ENCODE measurements at places on chromosomes 16 and 17.

DNA sequence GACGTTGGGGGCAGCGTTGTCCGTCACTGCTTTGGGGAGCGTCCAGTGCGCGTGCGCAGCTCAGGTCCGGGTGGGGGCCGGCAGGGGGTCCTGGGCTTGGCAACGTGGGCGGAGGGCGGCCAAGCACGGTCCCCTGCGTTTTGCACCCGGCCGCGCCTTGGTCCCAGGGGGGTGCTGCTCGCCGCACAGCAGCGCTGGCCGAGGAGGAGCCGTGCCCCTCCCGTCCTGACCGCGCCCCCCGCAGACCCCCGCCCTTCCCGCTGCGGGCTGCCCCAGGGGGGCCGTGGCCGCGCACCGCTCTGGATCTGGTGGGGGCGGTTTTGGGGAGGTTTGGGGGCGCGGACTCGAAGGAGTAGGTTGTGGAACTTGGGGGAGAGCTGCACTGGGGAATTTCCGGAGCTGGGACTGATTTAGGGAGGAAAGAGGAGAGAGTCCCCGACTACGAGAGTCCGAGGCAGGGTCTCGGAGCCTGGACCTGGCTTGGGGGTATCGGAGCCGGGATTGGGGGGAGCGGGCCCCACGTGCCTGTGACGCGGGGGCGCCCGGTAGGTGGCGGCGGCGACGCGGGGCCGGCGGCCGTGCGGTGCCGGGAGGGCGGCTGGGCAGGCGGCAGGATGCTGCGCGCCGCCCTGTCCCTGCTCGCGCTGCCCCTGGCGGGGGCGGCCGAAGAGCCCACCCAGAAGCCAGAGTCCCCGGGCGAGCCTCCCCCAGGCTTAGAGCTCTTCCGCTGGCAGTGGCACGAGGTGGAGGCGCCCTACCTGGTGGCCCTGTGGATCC lies at the start of gene SLC9A5:
TSS of gene SLC9A5 (plus strand) at position 579 of the 777 bp plus-strand sequence. CDS start at position 615, 36 bp downstream.
- DNase-seq, result peak; percentile 77

DNA sequence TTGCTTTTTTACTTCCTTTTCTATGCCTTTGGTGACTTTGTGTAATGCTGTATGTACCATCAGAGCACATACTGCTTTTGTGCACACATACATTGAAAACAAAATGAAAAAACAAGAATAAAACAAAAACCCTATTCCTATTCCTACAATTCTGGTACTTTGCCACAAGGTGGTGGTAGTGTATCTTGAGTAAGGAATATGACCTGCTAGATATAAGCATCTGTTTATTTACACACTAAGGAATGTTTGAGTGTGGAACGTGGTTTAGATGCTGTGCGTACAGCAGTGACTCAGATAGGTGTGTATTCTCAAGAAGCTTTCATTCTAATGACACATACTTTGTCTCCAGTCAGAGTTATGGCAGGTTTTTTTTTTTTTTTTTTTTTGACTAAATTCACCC lies 606.2 kb downstream of the WWOX start:
- peak; percentile 24 for DNase-seq

DNA sequence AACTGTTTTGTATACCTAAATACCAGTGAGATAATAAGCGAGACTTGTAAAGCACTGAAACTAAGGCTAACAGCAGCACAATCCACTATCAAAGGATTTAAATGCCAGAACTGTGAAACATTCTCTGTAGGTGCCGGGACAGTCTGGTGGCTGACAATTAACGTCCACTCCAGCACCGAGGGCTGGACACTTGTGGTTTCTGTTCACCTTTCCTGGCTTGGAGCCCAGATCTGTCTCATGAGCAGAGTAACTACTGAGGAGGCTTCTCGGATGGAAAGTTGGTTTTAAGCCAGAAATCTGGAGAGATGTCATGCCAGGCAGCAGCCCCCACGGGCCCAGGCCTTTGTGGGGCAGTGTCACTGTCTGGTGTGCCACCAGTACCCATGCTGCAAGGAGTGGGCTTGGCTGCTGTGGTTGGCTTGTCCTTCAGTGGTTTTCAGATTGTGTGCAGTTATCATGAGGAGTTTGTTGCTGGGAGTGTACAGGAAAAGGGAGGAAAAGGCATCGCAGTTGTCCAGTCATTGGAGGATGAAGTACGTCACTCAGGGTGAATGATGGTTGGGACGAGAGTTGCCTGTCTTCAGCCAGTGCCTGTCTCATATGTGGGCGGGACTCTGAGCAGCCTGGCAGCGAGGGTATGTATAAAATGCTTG lies 35.5 kb downstream of the UBN1 start:
- no peak for DNase-seq

- no peak for DNase-seq
Measured at GRCh38 chr17:80941743-80942422, 49.8 kb upstream of the CHMP6 start.

- DNase-seq, result no peak
Measured at GRCh38 chr17:14910916-14911315, 354.2 kb downstream of the PMP22 start.

DNA sequence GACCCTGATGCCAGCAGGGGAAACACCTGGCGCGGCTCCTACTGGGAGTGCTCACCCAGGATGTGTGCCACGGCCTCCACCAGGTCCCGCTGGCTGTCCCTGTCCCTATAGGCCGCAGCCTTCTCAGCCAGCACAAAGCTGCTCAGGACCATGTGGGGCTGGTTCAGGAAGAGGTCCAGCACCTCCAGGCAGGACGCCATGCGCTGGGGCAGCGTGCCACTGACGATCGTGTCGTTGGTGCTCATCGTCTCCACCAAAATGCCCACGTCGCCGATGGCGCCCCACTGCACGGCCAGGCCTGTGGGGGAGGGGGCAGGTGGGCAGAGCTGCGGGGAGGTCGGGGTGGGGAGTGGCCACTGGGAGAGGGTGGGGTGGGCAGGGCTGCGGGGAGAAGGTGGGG lies 15.9 kb upstream of the DUS1L start:
- DNase-seq, result no peak

DNA sequence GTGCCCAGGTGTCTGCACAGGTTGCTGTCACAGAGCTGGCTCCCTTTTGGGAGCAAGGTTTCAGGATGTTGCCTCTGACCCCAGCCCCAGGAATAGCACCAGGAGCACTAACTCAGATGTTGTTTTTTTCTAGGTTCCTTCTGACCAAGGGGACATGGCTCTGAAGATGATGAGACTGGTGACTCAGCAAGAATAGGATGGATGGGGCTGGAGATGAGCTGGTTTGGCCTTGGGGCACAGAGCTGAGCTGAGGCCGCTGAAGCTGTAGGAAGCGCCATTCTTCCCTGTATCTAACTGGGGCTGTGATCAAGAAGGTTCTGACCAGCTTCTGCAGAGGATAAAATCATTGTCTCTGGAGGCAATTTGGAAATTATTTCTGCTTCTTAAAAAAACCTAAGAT lies 28.1 kb downstream of the SCPEP1 start:
- DNase-seq, result no peak

- DNase-seq, result no peak
Measured at GRCh38 chr16:82874271-82874670, 247.5 kb downstream of the CDH13 start.

- no peak for DNase-seq
Measured at GRCh38 chr17:8608001-8608400, 22.5 kb downstream of the MYH10 start.

GRCh38 chr16:1287982-1288670 lies 21.3 kb upstream of the UBE2I start:
- no peak for DNase-seq

DNA sequence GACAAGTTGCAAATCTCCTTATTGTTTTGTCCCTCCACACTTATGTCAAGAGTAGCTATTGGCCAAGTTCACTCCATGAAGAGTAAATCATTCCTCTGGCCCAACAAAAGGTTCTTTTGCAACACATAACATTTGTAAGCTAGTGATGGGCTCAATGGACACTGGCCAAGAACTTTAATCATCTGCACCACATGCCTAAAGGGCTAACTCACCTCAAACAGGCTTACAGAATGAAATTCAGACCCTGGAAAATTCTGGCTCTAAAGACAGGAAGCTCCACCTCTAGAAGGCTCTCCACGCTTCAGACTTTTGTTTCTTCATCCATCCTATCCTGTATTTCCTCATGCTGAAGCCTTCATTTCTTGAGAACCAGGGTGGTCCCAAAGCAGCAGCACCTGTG lies 10.9 kb upstream of the ANKFN1 start:
- DNase-seq, result no peak

DNA sequence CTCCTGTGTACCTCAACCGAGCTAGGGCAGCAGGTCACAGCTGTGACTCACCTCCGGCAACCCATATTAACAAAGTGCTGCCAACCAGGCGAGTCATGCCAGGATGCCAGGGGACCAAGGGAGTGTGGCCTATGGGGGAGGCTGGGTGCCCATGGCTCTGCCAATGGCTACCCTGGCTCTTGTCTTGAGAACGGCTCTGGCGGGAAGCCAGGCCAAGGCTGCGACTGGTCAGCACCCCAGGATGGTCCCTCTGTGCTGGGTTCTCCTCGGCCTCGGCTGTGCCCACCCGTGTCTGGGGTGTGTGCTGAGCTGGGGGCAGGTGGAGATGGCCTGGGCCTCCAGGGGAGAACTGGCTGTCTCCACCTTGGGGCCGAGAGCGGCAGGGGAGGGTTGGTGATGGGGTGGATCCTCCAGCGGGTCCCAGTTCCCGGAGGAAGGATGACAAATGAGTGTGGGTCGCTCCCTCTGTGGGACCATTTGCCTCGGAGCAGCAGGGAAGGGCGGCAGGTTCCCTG lies 75.8 kb downstream of the MRC2 start:
- no peak for DNase-seq

DNA sequence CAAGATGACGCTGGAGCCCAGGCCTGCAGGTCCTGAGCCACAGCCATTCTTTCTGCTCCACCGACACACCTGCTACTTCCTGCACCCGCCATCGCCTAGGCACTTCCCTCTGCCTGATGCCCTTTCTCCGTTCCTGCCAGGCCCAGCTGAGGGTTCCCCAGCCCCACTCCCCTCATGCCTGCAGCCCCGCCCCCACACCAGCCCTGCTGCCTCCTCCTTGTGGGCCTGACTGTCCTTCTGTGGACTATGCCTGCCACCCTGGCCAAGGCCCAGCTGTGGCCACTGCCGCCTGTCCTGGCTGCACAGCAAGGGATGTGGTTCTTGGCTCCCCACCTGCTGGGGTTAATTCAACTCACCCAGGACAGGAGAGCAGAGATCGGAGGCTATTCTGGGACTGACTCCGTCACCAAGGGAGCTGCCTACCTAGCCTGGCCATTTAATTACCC lies 7.5 kb downstream of the NATD1 start:
- no peak for DNase-seq

- no peak for DNase-seq
Measured at GRCh38 chr16:89052890-89053724, 40.5 kb upstream of the ACSF3 start.

DNA sequence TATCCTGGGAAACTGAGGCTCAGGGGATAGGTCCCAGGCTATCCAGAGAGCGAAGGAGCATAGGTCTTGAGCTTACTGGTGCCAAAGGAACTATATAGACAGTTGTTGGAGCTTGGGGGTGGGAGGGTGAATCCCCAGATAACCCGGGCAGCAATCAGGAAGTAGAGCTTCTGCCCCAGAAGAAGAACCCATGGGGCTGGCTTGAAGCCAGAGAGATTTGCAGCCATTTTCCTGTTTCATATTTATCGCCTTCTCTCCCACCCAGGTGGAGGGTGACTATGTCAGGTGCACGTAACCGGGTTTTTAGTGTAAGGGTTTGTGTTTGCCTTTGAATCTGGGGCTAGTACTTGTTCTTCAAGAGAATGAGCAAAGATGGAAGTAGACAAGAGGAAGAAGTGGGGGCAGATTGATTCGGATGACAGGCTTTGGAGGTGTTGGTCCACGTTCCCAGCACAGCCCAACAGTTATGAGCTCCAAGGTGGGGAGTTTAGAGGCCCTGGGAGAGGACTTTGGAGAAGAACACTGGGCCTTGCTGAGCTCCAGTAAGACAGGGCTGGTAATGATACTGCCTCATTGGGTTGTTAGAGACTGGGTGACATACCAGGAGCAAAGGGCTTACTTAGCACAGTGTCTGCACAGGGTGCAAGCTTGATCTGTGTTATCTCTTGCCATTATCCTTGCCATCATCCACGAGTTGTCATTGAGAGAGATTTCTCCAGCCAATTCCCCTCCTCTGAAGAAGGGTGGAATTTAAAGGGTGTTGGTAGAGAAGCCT lies 145.6 kb downstream of the CCDC182 start:
- DNase-seq, result peak; percentile 49
